ENCODE measurements at places on chromosomes 2 and 18. TPM values are rescaled to one million over a fixed set of nuclear protein-coding genes. Genes with fewer than 3 reads are reported as not detected.

Gene SLC38A11
- polyA plus RNA-seq, result 2.9 TPM

Gene AAK1
- polyA plus RNA-seq, result 7.9 TPM

Gene CD8B2
- 0.06 TPM for polyA plus RNA-seq

Gene RAMP1
- polyA plus RNA-seq, result 6.3 TPM

Gene MYOM1
- polyA plus RNA-seq, result 17.2 TPM

Gene ERFE
- polyA plus RNA-seq, result 2.1 TPM

Gene POTEJ
- polyA plus RNA-seq, result not detected

Gene MOCOS
- polyA plus RNA-seq, result 2.3 TPM

Gene NPHP1
- polyA plus RNA-seq, result 2.6 TPM

Gene SCYGR4
- not detected for polyA plus RNA-seq

Gene CRACDL
- 2.0 TPM for polyA plus RNA-seq

Gene CUL3
- 40.2 TPM for polyA plus RNA-seq

Gene XIRP2
- 0.45 TPM for polyA plus RNA-seq

Gene HOXD12
- polyA plus RNA-seq, result not detected

Data from adipose tissue (tissue), 3 donors.